ENCODE measurements at places on chromosomes 13 and 19. TPM values are rescaled to one million over a fixed set of nuclear protein-coding genes. Genes with fewer than 3 reads are reported as not detected.

APOC1 gene
- polyA plus RNA-seq: 3,937 TPM

LRRC4B gene
- polyA plus RNA-seq: 0.58 TPM

IGSF23 gene
- polyA plus RNA-seq: 3.9 TPM

PRTN3 gene
- 0.67 TPM for polyA plus RNA-seq

ZNF667 gene
- polyA plus RNA-seq: 0.58 TPM

SLC5A5 gene
- polyA plus RNA-seq: not detected

ZNF738 gene
- 0.29 TPM for polyA plus RNA-seq

GPR12 gene
- polyA plus RNA-seq: not detected

TMEM59L gene
- polyA plus RNA-seq: 0.15 TPM

CGB7 gene
- polyA plus RNA-seq: not detected

MPND gene
- polyA plus RNA-seq: 9.4 TPM

CATSPERD gene
- not detected for polyA plus RNA-seq

NLRP5 gene
- not detected for polyA plus RNA-seq

NLRP9 gene
- polyA plus RNA-seq: not detected

C2CD4C gene
- 0.08 TPM for polyA plus RNA-seq

GTF2F2 gene
- polyA plus RNA-seq: 6.0 TPM

CBLC gene
- polyA plus RNA-seq: 9.6 TPM

TTC9B gene
- polyA plus RNA-seq: 0.14 TPM

OVOL3 gene
- polyA plus RNA-seq: not detected

SRRM5 gene
- 0.07 TPM for polyA plus RNA-seq

CPT1C gene
- polyA plus RNA-seq: 0.75 TPM

ZNF304 gene
- polyA plus RNA-seq: 1.3 TPM

ZNF723 gene
- polyA plus RNA-seq: not detected

DOCK9 gene
- polyA plus RNA-seq: 5.4 TPM

HSPBP1 gene
- 31.6 TPM for polyA plus RNA-seq

NLRP7 gene
- polyA plus RNA-seq: not detected

SHISA7 gene
- not detected for polyA plus RNA-seq
